Stimulated activated CD4-positive, alpha-beta T cell treated with anti-CD3 and anti-CD28 coated beads, Interleukin-15, amount 100 ng/mL, for 24 hours (primary cell): ENCODE measurements at places on chromosomes 12 and 14.

- no peak for DNase-seq
Measured at GRCh38 chr12:93938931-93939330, 209.4 kb upstream of the PLXNC1 start.

- DNase-seq = no peak
Measured at GRCh38 chr12:9809866-9810265, 17.4 kb upstream of the KLRF1 start.

GRCh38 chr14:90656973-90657372 is 159.3 kb downstream of the TTC7B start:
- no peak for DNase-seq

- DNase-seq = no peak
Measured at GRCh38 chr12:71641390-71641789, 22.3 kb downstream of the ZFC3H1 start.

DNA sequence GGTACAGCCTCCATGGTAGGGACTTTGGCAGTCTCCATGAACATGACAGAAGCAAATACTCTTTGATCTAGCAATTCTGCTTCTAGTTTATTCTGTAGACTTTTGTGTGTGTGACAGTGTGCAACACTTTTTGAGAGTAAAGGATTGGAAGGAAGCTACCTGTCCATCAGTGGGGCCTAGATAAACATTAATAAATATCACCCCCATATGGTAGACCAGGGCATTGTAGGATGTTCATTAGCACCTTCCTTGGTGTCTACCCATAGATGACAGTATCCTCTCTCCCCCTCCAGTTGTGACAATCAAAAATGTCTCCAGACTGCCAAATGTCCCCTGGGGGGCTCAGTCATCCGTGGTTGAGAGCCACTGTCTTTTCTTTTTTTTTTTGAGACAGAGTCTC is 10.8 kb downstream of the SNRNP35 start:
- DNase-seq = no peak

GRCh38 chr12:49130151-49131050 is 794 bp downstream of the TUBA1B start:
- peak; percentile 94 for DNase-seq

- DNase-seq = no peak
Measured at GRCh38 chr12:100904270-100904669, 109.7 kb downstream of the ANO4 start.

- DNase-seq = no peak
Measured at GRCh38 chr14:98909251-98909944, 362.6 kb downstream of the BCL11B start.

- no peak for DNase-seq
Measured at GRCh38 chr12:67428431-67428830, 159.3 kb downstream of the CAND1 start.

GRCh38 chr14:65791191-65791981 is 378.9 kb downstream of the FUT8 start:
- peak; percentile 19 for DNase-seq

DNA sequence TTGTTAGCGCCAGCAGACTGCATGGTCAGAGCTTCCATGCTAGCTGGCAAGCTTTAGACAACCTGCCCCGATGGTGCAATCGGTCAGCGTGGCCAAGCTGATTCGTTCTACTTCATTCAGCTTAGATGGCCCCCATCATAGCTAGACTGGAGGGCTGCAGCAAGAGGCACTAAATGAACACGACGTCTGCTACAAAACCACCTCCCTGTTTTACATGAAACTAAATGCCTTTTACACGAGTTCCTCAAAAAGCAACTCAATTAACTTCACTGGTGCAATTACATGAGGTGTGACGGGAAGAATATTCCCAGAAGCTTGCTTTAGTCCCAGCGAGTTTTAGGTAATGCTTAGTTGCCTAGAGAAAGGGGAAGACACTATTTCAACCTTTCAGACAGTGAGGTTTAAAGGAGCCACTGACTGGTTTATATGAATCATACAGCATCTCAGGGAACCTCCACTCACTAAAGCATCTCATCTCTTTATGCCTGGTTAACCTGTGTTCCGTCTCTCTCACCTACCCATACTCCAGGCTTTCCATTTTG is 8.4 kb downstream of the NIN start:
- no peak for DNase-seq

DNA sequence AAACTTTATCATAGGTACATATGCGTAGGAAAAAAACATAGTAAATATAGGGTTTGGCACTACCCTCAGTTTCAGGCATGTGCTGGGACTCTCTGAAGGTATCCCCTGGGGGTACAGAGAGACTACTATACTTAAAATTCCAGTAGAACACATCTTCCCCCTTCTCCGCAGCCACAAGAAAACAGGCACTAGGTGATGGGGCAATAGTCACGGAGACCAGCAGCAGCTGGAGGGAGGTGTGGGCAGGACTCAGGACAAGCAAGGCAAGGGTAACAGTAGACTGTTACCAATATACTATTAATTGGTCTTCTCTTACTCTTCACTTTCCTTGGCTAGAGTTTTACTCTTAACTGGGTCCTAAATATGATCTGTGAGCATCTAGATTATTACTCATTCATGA is 4.6 kb upstream of the PAPOLA start:
- no peak for DNase-seq

DNA sequence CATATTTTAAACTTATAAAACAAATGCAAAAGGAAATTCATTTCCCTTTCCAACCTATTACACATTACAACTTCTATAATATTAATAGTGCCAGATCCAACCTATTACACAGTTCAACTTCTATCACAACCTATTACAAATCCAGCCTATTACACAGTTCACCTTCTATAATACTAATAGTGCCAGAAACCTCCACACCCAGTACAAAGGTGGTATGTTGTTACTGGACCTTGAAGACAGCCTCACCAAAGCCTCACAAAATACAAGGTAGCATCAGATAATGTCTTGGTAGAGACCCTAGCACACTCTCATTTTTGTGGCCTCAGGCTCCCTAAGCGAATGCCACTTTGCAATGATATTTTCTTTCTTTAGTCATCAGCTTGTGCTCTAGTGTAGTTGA is 68.7 kb upstream of the PELI2 start:
- no peak for DNase-seq

DNA sequence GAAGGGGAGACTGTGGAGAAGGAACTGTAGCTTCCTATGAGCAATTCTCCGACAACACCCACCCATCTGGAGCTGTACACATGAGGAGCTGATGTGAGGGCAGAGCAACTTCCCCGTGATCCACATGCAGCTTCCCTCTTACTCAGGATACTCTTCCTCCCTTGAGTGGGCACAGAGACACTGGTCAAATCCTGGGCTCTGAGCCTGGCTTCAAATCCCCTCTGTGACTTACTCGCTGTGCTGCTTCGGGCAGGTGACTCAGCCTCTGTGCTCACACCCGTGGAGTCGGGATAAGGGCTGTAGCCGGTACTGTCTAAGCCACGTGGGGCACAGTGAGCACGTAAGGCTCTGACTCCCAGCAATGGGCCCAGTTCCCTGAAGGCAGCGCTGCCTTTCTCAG is 31.1 kb downstream of the ZFYVE21 start:
- DNase-seq = no peak

DNA sequence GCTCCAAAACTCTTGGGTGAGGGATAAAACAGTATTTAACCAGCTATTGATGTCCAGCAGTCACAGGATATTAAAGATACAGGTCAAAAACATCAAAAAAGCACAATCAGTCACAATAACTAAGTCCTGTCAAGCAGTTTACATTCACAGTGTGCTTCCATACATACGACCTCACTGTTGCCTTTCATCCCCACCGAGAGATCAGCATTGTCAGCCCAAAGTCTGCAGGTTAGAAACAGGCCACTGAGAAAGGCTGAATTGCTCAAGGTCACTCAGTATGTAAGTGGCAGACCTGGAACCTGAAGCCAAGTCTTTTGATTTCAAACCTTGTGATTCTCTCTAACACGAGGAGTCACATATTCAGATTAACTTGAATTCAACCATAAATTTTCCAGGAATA is 124.9 kb downstream of the GXYLT1 start:
- DNase-seq = no peak

GRCh38 chr12:88432531-88433490 is 147.5 kb downstream of the KITLG start:
- DNase-seq = no peak

DNA sequence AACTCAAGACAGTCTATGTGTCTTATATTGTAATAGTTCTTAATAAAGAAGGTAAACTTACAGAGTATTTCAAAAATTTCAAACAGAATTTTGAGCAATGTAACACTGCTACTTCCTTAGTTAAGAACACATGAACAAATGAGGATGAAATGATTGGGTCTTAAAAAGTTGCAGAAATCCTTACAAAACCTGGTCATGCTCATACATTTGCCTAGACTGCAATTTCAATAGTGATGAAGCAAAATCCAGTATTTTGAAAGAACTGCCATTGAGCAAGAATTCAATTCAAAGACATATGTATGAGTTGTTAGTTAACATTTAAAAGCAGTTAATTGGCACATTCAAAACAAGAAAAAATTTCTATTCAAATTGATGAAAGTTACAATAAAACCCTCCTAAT is 17.8 kb upstream of the HIF1A start:
- no peak for DNase-seq

GRCh38 chr12:30169839-30170591 is 386.3 kb upstream of the TMTC1 start:
- DNase-seq = no peak

- DNase-seq = peak; percentile 66
Measured at GRCh38 chr14:103561381-103562178, 877 bp downstream of the BAG5 start.

DNA sequence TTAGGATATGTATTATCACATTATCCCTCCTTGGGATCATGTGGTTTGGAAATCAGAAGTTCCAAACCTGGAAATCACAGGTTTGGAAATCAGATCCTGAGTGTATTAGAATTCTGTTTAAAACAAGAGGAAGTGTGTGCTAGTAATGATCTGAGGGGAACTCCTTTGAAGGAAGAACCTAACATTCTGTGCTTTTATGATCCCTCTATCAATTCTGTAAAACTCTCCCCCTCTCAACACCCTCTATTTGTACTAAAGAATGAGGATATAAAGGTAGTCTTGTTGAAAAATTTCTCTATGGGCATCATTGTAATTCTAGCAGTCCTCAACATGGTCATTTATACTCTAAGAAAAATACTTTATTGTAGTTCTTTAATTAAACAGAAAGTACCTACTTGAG is 97.4 kb downstream of the SRGAP1 start:
- no peak for DNase-seq

DNA sequence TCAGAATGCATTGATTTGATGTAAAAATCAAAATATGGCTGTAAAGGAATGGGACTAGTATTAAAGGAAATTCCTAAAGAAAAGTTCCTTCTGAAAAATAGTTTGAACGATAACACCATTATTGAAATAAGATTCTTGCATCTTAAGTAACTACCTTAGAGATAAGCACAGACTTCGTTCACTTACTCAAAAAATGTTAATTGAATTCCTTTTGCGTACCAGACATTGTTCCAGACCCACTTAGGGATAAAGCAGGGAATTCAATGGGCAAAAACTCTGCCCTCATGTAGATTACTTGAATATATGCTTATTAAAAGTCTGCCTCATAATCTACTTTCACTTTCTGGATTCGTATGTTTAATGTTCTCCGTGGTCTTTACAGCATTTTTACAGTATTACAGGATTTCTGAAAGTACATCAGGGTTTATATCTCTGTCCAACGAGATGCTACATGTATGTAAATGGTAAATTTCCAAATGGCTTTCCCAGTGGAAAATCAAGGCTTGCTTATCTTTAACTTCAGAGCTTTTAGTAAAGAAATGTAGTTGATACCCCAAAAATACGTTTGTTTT is 213.7 kb downstream of the GXYLT1 start:
- DNase-seq = no peak

GRCh38 chr14:89308232-89308959 is 108.6 kb downstream of the FOXN3 start:
- DNase-seq = no peak

DNA sequence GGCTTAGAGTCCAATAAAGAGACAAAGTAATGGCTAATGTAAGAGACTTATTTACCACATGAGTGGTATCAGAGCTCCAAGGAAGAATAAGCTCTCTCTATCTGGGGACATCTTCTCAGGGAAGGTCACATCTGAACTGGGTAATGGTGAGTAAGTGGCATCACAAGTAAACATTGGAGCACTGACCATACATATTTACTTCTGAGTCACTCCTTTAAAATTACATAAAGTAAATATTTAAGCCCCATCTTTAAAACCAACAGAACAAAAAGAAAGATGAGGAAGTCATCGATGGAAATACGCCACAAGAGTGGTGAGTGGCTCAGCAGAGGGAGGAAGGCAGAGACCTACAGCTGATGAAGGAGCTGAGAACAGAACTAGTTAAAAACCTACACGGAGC is 159.9 kb downstream of the DUSP6 start:
- no peak for DNase-seq

- DNase-seq = no peak
Measured at GRCh38 chr12:106106061-106106566, 32.6 kb downstream of the NUAK1 start.

- DNase-seq = peak; percentile 41
Measured at GRCh38 chr12:116236148-116236731, 41.3 kb downstream of the MED13L start.

- no peak for DNase-seq
Measured at GRCh38 chr14:54395716-54396115, 1.1 kb upstream of the CDKN3 start.

DNA sequence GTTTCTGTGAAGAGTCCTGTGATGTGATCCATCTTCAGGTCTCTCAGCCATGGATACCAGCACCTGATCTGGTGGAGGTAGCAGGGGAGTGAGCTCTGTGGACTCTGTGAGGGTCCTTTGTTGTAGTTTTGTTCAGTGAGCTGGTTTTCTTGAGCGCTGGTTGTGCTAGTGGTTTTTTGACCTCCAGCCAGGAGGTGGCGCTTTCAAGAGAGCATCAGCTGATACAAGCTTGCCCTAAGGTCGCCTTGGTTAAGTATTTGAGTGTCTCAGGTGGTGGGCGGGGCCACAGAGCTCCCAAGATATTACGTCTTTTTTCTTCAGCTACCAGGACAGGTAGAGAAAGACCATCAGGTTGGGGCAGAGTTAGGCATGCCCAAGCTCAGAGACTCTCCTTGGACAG is 139.7 kb downstream of the TTLL5 start:
- peak; percentile 8 for DNase-seq
